ENCODE measurements at places on chromosomes 4 and X.

DNA sequence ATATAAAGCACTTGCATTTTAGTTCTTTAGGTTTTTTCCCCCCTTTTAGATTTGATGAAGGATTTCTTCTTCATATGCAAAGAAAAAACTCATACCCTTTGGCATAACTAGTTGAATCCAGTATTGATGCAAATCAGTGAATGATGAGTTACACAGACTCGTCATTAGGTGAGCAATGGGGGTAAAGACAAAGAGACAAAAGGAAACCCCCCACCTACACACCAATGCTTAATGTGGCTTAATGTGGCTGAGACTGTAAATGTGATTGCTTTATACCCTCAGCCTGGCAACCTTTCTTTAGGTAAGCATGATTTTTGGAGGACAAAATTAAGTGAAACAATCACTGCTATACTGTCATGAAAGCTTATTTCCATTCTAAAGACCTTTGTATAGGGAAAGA lies 39.5 kb downstream of the CD40LG start:
- no peak for DNase-seq

GRCh38 chr4:9904976-9905587 lies 116.2 kb downstream of the SLC2A9 start:
- DNase-seq, result no peak

- DNase-seq, result no peak
Measured at GRCh38 chrX:41946235-41946634, 22.9 kb upstream of the CASK start.

GRCh38 chrX:130347321-130347720 lies 7.6 kb downstream of the SLC25A14 start:
- DNase-seq, result no peak

- no peak for DNase-seq
Measured at GRCh38 chr4:15832523-15833451, 54.7 kb downstream of the CD38 start.

- no peak for DNase-seq
Measured at GRCh38 chr4:100795581-100795980, 277.8 kb upstream of the EMCN start.

DNA sequence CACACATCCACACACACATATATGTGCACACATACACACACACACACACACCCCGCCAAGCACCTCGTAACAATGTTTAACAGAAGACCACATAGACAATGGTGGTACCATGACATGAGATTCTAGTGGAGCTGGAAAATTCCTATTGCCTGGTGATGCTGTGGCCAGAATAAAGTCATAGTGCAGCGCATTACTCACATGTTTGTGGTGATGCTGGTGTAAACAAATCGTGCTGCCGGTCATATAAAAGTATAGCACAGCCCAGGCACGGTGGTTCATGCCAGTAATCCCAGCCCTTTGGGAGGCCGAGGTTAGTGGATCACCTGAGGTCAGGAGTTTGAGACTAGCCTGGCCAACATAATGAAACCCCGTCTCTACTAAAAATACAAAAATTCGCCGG lies 275.2 kb downstream of the TRIML1 start:
- DNase-seq, result no peak

- no peak for DNase-seq
Measured at GRCh38 chr4:48333587-48333986, 7.7 kb upstream of the SLAIN2 start.
